Hematopoietic multipotent progenitor cell treated with erythropoietin and hydrocortisone succinate and interleukin-3 and kit ligand, for 6 days (in vitro differentiated cells): ENCODE measurements at places on chromosomes 6 and 20.

GRCh38 chr20:61719691-61720347, 345.9 kb downstream of the TAF4 start:
- peak; percentile 53 for DNase-seq

GRCh38 chr6:101351173-101351572, 42.3 kb upstream of the GRIK2 start:
- no peak for DNase-seq

GRCh38 chr6:139540276-139540675, 165.8 kb upstream of the CITED2 start:
- DNase-seq: no peak

DNA sequence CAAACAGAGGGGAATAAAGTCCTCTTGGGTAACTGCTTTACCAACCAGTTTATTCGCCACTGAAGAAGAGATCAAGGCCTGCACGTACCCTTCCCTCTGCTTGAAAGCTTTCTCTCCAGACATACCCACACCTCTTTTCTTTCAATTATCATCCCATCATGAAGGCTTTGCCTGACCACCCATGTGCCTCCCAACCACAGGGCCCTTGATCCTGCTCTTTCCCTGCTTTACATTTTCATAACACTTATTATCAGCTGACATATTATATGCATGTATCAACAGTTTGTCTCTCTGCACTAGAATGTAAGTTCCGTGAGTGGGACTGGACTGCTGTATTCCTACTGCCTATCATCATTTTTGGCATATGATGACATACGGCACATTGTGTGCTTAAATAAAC, 20.9 kb upstream of the RPN2 start:
- DNase-seq: no peak

DNA sequence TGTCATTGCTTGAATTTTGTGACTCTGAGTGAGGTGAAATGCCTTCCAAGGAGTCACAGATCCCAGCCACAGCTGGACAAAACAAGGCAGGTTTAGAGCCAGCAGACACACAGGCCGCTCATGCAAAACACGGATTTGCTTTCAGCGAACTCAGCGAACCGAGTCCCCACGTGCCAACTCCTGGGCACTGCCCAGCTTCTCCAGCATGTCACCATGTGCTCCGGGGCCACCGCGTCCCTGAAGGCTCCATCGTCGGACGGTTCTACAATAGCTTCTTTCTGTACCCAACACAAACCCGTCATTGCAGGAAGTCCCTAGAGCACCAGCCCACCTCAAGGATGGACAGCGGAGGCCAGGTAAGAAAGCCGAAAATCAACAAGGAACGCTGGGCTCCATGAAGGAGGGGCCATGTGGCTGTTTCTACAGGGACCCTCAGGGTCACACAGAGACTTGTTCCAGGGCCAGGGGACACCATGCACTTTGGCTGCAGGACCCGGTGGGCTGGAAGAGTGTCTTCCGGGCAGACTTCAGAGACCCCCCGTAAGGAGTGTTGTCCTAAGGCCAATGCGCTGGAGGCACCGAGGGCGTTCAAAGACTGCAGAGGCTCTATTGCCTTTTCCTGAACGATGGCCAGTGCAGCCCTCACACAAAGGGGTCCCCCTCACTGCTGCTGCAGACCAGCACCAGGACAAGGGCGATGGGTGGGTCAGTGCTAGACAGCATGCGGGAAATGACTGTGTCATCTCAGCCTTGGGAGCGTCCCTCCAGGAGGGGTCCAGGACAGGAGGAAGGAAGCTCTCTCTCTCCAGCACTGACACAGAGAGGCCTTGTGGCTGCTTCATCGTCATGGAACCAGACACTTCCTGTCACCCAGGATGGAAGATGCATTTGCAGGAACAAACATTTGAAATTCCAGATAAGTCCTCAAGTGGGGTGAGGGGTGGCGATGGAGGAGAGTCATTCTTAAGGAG, 19.8 kb downstream of the DACT2 start:
- DNase-seq: no peak

DNA sequence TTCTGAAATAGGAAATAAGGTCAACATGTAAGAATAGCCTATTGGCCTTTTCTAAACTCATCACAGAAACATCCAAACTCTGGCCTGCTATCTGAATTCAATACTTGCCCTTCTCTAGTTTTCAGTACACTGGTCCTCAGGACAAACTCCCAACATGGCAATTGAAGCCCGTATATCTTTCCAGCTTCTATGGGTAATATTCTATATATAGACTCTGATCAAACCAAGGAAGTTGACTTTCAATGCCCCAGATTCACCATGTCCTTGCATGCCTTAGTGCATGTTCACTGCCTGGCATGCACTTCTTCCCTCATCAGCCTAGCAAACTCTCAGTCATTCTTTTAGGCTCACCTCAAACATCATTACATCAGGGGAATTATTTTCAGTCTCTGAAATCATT, 73.2 kb downstream of the RSPO3 start:
- DNase-seq: no peak

GRCh38 chr6:4287372-4287771, 152.0 kb upstream of the ECI2 start:
- DNase-seq: no peak

DNA sequence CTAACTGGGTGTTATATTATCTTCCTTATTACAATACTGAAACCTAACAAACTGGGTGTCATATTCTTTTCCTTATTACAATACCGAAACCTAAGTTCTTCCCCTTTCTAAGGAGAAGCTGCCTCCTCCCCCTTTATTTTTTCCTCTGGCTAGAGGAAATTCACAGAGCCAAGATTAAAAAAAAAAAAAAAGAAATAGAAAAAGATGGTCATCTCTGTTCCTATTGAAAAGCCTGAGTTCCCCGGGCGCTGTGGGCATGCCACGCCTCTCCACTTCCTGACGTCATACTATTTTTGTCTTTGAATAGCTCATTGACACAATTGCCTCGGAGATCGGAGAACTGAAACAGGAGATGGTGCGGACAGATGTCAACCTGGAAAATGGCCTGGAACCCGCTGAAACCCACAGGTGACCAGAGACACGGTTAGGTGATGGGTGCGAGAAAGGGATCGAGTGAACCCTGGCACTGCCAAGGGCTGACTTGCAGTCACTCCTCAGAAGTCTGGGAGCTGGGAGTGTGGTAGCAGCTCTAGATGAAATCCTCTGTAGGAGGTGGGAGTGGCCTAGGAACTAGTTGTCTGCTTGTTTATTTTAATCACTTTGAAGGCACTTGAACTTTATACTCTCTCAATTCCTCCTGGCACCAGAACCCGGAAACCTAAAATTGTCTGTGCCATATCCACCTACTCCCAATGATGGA, 82.2 kb upstream of the NAA20 start:
- DNase-seq: peak; percentile 9

- DNase-seq: no peak
Observed at GRCh38 chr6:30747300-30747687, 2.9 kb upstream of the IER3 start.

DNA sequence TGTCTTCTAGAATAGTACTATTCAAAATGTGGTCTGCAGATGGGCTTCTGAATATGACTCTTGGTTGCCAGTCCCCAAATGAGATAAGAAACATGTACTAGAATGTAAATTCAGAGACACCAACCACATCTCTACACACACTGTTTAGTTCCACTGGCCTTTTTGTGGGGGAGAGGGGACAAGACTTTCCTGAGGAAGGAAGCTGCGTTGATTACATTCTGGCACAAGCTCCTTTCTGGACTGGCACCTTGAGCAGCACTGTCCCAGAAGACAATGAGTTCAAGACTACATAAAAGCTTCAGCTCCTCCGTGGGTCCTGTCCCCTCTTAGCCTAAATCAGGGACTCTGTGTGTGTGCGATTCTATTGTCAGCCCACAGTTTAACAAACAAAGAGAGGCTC, 6.9 kb upstream of the IYD start:
- no peak for DNase-seq

GRCh38 chr20:38278763-38279162, 18.2 kb upstream of the KIAA1755 start:
- DNase-seq: no peak

- DNase-seq: no peak
Observed at GRCh38 chr6:90424580-90424979, 127.9 kb upstream of the BACH2 start.

- no peak for DNase-seq
Observed at GRCh38 chr6:16989382-16989781, 112.5 kb upstream of the STMND1 start.

DNA sequence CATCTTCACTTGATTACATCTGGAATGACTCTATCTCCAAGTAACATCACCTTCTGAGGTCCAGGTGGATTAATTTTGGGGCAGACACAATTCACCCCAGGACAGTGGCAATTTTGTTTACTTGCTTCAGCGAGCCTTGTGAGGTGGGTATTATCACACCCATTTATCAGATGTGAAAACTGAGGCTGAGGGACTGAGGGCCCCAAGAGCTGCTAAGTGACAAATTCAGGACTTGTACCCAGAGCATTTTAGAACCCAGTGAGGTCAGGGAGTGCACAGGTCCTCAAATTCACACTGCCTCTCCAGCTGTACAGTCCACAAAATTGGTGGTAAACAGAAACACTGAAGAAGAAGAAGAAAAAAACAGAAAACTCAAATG, 125.2 kb upstream of the PMEPA1 start:
- DNase-seq: no peak

DNA sequence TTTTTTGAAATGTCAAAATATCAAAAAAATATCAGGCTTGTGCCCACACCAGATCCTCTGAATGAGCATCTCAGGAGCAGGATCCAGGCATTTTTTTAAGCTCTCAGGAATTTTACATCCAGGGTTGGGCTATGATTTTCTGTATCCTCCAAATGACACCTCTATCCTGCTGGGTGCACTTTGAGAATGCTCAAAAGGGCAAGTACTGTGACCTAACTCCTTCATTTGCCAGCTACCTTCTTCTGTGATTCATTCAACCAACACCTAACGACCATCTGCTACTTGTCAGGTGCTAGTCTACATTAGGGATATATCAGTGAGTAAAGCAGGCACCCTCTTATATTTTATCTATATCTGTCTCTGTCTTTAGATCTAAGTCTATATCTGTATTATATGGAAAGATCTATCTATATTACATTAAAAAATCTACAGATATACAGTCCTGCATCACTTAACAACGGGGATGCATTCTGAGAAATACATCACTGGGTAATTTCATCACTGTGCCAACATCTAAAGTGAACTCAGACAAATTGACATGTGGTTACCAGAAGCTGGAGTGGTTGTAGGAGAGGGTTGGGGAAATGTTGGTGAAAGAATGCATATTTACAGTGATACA, 131.6 kb downstream of the KIF16B start:
- DNase-seq: no peak

DNA sequence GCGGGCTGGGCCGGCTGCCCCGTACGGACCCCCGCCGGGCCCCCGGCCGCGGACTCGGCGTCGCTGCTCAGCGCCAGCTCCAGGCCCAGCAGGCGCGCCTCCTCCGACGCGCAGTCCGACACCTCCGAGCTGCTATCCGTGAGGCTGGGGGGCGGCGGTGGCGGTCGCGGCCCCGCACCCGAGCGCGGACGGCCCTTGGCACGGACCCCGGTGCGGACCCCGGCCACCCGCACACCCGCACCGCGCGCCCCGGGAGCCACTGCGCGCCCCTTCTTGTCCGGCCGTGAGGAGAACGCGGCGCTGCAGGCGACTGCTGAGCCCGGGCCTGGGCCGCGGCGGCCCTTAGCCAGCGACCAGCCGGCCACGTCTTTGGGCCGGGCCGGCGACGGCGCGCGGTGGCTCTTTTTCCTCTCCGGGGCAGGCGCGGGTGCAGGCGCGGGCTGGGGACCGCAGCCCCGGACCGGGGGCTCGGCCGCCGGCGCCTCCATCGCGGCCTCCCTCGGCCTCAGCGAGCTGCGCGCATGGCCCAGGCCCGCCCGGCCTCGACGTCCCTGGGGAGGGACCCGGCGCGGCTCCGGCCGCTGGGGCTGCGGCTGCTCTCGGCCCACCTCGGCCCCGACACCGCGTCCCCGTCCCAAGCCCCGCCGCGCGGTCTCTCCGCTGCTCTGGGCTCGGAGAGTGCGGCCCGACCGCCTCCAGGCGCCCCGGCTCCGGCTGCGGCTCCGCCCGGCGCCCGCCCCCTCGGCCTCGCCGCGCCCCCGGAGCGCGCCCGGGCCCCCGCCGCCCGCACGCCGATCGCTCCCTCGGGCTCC, 12.9 kb upstream of the TLDC2 start:
- DNase-seq: no peak

- DNase-seq: no peak
Observed at GRCh38 chr20:25220810-25221591, 25.5 kb downstream of the ENTPD6 start.

DNA sequence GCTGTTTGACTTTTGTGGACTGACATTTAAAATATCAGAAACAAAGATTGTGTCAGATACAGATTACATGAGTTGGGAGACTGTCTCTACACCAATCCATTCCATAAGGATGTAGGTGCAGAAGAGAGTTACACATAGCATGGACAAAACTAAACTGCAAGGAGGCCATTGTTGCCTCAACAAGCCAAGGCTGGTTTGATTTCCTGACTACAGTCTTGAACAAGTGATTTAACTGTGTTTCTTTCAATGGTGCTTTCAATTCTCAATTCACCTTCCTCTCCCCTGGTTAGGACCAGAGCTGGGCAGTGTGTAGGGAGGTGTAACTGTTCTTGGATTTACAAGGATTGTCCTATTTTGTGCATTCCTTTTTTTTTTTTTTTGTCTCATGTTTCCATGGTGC, 82.2 kb downstream of the AGPAT4 start:
- DNase-seq: no peak

DNA sequence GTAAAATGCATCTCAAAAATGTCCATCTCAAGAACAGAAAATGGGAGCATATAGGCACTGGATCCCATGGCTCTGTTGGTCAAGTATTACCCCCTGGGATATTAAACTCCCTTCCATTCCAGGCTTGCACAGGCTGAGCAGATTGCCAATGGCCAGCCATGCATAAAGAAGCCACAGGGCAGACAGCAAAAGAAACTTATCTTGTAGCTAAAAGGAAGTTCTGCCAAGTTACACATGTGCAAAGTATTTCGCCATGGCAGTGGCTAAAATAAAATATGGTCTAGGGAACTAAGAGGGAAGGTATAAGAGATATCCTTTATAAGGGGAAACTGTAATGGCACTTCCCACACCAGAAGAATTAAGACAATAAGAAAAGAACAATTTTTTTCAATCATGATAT, 415.6 kb upstream of the BTBD3 start:
- peak; percentile 45 for DNase-seq

GRCh38 chr6:168712993-168713392, 272.0 kb downstream of the SMOC2 start:
- DNase-seq: no peak

GRCh38 chr6:1082285-1082935, 229.5 kb upstream of the FOXQ1 start:
- no peak for DNase-seq

GRCh38 chr6:11769244-11769643, 9.4 kb downstream of the ADTRP start:
- DNase-seq: no peak

- no peak for DNase-seq
Observed at GRCh38 chr6:68726337-68726736, 91.3 kb downstream of the ADGRB3 start.

DNA sequence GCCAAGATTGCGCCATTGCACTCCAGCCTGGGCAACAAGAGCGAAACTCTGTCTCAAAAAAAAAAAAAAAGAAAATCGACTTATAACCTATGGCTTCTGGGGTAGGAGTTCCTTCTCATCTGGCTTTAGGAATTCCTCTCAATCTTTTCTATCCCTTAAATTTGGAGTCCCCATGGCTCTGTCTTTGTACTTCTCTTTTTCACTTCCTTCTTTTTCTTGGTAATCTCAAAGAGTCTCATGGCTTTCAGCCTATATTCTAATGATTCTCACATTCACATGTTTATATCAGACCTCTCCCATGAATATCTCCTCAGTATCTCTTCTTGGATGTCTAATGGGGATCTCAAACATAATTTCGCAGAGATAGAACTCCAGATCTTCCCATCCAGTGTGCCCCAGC, 42.8 kb upstream of the RALGAPA2 start:
- no peak for DNase-seq

- DNase-seq: no peak
Observed at GRCh38 chr6:20574355-20574754, 40.1 kb downstream of the CDKAL1 start.
